ENCODE measurements at places on chromosomes 5 and 9.

DNA sequence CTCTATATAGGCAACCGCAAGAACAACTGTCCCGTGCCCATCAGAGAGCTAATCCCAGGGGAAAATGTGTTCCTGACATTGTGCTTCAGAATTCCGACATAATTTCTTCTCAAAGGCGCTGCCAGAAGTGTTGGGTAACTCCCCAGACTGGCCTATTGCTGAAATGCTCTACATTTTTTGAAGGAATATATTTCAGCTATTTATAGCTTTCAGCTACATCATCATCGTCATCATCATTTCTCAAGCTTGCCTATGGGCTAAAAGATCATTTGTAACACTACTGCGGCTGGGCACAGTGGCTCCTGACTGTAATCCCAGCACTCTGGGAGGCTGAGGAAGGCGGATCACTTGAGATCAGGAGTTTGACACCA is 49.7 kb downstream of the MYO10 start:
- DNase-seq: no peak

DNA sequence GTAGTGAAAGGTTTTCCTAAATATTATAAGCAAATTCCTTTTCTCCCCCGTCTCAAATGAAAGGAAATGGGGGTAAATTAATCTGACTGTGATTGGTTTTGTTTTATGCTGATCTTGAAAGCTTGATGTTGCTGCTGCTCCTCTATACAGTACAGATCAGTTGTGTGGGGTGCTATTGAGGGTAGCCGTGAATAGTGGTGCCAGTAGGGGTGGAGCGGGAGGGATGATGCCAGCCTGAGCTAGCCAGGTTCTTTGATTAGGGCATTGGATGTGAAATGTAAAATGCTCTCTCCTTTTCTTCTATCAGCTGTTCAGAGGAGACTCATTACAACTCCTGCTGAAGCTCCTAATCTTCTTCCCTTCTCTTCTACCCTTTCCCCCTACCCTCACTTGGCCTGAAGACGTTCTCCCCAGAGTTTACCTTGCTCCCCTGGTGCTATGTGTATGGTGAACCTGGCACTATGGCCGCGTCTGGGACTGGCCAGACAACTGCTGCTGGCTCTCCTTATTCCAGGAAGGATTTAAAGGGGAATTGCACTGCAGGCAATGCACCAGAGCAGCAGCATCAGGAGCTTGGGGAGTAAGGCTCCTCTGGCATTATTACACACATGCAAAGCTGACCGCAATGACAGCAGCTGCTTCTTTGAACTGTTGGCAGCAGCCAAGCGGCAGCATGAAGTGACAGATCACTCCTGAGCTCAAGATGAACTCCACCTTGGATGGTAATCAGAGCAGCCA is 566 bp downstream of the GPR21 start:
- DNase-seq: no peak

- no peak for DNase-seq
Measured at GRCh38 chr9:101707721-101708120, 30.7 kb downstream of the GRIN3A start.

GRCh38 chr9:91815896-91816295 is 134.1 kb downstream of the ROR2 start:
- no peak for DNase-seq

GRCh38 chr5:101515721-101516120 is 612.6 kb upstream of the ST8SIA4 start:
- DNase-seq: no peak

DNA sequence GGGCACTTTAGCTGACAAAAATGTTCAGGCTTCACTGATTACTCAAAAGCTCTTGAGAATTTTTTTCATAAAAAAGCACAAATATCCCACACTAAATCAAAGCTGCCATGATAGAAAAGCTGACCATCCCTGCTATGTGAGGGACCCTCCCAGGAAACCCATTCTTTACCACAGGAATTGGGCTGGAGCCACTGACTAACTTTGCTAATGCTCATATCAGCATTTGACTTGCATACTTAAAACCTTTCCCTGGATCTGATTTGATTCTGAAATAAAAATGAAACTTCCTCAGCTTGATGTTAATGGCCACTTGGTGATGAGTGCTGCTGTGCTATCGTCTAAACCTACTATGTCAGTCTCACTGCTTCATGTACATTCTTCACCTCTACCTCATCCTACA is 243.6 kb downstream of the PRELID2 start:
- no peak for DNase-seq

DNA sequence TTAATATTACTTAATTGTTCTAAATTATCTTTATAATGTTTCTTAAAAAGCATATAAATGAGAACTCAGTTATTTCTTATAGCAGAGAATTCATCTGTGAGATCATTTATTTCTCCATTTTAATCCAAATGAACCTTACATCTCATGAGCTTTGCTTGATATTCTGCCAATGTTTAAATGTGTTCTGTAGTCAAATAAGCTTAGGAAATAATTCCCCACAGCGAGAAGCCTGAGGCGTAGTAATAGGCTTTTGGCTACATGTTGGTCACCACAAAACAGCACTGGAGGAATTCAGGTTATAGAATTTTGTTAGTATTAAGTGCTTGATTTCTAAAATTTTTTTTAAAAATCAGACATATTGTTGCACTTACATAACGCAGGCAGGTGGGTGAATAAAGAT is 585.3 kb upstream of the RORB start:
- no peak for DNase-seq

GRCh38 chr5:93395010-93395409 is 186.0 kb downstream of the NR2F1-AS1 start:
- DNase-seq: no peak

DNA sequence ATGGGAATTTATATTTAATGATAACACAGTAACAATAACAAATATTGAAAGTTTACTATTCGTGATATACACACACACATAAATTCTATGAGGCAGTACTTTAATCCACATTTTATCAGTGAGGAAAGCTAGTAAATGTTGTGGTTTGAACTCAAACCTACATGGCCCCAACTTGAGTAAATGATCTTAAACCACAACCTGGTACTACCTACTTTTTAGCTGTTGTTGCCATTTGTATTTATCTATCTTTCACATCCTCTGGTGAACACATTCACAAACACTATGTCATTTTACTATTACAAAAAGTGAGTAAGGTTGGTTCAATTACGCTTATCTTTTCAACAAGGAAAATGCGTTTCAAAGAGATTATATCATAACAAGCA is 186.1 kb downstream of the SMC2 start:
- no peak for DNase-seq

DNA sequence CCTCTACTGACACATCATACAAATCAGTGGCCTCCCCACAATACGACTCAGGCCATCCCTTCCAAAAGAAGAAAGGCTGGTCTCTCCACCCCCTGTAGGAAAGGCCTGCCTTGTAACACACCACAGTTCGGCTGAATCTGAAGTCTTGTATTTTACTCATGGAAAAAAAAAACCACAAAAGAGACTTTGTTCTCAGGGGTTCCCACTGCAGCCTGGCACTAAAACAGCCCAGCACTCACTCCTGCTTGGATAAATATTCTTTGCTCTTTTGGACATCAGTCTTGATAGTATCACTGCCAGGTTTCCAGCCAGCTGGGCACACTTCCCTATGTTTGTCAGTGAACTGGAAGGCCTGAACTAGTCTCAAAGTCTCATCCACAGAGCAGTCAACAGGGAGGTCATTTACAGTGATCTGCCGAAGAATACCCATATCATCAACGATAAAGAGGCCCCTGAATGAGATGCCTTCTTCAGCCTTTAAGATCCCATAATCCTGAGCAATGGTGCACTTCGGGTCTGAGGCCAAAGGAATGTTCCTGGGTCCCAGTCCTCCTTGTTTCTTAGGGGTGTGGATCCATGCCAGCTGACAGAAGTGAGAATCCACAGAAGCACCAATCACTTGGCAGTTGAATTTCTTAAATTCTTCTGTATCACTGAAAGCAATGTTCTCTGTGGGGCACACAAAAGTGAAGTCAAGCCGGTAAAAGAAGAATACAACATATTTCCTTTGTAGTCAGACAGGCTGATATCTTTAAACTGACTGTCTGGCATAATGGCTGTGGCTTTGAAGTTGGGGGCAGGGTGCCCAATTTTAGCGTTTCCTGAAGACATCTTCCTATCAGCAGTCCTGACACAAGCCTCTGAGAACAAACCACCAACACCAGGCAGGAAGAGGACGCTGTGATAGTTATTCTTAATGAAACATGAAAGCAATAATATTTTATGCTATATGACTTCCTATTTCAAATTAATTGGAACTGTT is 198.1 kb downstream of the LURAP1L start:
- DNase-seq: no peak

DNA sequence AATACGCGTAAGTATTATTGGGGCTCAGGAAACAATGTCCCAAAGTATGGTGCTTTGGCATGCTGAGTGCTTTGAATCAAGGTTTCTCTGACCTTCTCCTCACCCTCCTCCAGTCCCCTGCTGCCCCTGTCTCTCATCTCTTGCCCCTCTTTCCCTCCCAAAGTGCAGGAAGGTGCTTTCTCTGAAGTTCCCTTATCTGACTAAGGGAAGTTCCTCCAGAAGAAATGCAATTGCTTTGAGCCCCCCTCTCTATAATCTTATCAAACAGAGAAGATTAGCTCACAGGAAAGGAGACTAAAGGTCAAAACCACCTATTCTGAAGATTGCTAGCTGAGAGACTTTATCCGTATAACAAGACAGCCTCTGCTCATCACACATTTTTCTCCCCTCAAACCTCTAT is 288.1 kb downstream of the ARL15 start:
- no peak for DNase-seq

DNA sequence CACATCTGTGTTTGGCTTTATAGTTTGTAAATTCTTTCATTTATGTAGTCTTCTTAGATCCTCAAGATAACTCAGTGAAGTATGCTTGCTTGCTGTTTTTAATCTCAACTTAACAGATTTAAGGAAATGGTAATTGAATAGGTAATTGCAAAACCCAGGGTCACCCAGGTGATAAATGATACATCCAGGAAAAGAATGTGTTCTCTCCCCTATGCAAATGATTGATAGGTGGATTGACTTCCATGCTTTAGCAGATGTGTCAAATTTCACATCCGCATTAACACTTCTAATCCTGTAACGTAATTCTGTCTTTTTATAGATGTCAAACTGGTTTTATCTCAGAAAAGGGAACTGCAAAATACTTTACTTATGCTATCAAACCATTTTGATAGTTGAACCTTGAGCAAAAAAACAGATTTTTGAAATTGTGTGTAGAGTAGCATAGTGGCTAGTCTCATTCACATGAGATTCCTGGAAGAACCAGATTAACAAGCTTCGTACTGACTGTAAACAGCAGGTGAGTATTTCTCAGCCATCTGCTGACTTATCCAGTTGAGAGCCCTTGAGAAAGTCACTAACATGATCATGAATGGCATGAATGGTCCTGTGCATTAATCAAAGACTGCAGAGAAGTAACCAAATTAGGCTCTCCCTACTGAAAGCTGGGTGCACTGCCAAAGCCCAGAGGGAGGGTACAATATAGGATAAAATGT is 86.7 kb upstream of the PAM start:
- no peak for DNase-seq

DNA sequence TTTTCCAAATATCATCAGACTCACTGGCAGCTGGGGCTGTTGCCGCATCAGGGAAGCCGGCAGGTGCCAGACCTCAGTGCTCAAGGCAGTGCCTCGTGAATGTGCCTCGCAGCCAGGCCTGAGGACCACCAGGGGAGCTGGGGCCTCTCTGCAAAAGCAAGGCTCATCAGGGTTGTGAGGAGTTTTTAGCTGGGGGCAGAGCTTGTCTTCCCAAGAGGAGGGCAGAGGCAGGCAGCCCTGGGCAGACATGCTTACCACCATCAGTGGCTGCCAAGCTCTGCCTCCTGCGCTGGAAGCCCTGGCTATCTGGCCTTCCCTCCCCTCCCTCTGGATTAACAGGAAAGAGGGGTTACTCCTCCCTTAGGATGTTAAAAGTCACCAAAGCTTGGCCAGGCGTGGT is 8.8 kb upstream of the TBC1D9B start:
- no peak for DNase-seq

Measured in KBM-7 (cell line).